Keratinocyte (primary cell): ENCODE measurements at places on chromosomes 11 and 22.

GRCh38 chr22:19733755-19734154 lies 10.4 kb downstream of the GP1BB start:
- no peak for DNase-seq
- H3K27me3 ChIP-seq, result peaks cover 2% of the 10 kb centered on the region
- no peaks in the 10 kb centered on the region for H3K36me3 ChIP-seq
- H3K4me1 ChIP-seq, result no peaks in the 10 kb centered on the region
- no peak overlapping the region for H3K27ac ChIP-seq

- peak overlapping the region; percentile 71 for H3K27ac ChIP-seq
- H3K36me3 ChIP-seq, result peaks cover 5% of the 10 kb centered on the region
- peak overlapping the region; percentile 98 for H3K4me3 ChIP-seq
- H3K4me1 ChIP-seq, result peaks cover 23% of the 10 kb centered on the region
- no peaks in the 10 kb centered on the region for H3K27me3 ChIP-seq
- DNase-seq, result no peak
Observed at GRCh38 chr22:20919718-20920117, 2.5 kb downstream of the CRKL start.

GRCh38 chr11:14582793-14583192 lies 60.8 kb upstream of the PDE3B start:
- no peaks in the 10 kb centered on the region for H3K27me3 ChIP-seq
- H3K4me3 ChIP-seq, result no peak overlapping the region
- no peaks in the 10 kb centered on the region for H3K36me3 ChIP-seq
- no peak overlapping the region for H3K27ac ChIP-seq
- DNase-seq, result no peak

DNA sequence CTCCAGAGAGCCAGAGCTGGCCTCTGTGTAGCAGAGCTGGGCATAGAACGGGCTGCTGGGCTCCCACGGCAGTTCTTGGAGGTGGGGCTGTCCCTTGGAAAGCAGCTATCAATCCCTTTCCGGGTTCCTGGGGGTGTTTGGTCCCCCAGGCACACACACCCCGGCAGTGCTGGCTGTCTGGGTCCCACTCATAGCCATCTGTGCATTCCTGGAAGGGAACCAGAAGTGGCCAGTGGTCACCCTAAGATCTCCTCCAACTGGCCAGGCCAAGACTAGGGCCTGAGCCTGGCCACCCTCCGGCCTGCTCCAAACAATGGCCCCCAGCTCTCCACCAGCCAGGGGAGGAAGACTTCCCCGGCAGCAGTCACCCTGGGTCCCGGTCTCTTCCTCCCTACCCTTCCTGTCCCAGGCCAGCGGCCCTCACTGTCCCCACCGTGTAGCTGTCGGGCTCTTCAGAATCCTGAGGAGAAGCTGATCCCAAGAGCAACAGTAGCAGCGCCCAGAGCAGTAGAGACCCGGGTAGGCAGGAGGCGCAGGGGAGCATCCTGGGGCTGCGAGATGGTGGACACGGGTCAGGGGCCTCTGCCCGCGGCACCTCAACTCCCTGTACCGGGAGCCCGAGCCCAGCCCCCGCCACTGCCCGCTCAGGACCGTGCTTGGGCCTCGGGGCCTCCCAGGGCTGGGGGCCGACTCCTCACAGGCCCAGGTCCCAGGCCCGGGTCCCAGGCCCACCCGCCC lies 620 bp downstream of the EFEMP2 start:
- no peak for DNase-seq
- no peaks in the 10 kb centered on the region for H3K27me3 ChIP-seq
- H3K4me3 ChIP-seq, result no peak overlapping the region
- H3K36me3 ChIP-seq, result peaks cover 7% of the 10 kb centered on the region

- no peaks in the 10 kb centered on the region for H3K4me1 ChIP-seq
- no peaks in the 10 kb centered on the region for H3K27me3 ChIP-seq
- no peak overlapping the region for H3K27ac ChIP-seq
- no peak for DNase-seq
- no peaks in the 10 kb centered on the region for H3K36me3 ChIP-seq
Observed at GRCh38 chr11:23859087-23859486, 637.8 kb upstream of the LUZP2 start.

- peaks cover 9% of the 10 kb centered on the region for H3K4me1 ChIP-seq
- H3K36me3 ChIP-seq, result no peaks in the 10 kb centered on the region
- peak within 1 kb of the TSS; percentile 81 for H3K27ac ChIP-seq
- H3K27me3 ChIP-seq, result no peaks in the 10 kb centered on the region
- H3K4me3 ChIP-seq, result peak within 1 kb of the TSS; percentile 89
- DNase-seq, result peak; percentile 59
Observed at GRCh38 chr11:124953753-124954589, at the start of gene CCDC15. CCDC15 (plus strand) TSS chr11:124954202; CDS start chr11:124954733, 531 bp downstream.

GRCh38 chr22:17120281-17120680 lies 879 bp downstream of the TMEM121B start:
- no peak for DNase-seq
- peaks cover 49% of the 10 kb centered on the region for H3K27me3 ChIP-seq
- H3K4me1 ChIP-seq, result no peaks in the 10 kb centered on the region
- H3K4me3 ChIP-seq, result no peak overlapping the region
- no peak overlapping the region for H3K27ac ChIP-seq
